ENCODE measurements at places on chromosomes 7 and 10.

GRCh38 chr10:80203835-80204676 is 1.3 kb downstream of the ANXA11 start:
- no peak for DNase-seq

DNA sequence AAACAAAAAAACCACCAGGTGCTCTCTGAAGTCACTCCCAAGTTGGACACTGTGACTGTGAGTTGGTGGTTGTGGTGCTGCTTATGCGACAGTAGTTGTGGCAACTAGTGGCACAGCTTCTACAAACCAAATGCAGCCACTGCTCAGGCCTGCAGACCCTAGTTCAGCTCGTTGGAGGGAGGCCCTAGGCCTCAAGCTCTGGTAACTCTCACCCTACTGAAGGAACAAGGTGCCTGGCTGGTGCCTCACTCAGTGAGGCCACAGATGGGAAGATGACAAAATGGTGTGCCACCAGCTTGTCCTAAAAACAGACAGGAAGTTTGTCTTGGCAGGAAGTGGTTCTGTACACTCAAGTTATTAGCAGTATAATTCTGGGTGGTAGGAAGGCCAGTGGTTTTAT is 45.3 kb upstream of the RAPGEF5 start:
- no peak for DNase-seq

GRCh38 chr7:5214641-5215040 is 24.6 kb downstream of the WIPI2 start:
- DNase-seq, result no peak

- no peak for DNase-seq
Measured at GRCh38 chr7:73463966-73464365, 30.4 kb downstream of the FZD9 start.

DNA sequence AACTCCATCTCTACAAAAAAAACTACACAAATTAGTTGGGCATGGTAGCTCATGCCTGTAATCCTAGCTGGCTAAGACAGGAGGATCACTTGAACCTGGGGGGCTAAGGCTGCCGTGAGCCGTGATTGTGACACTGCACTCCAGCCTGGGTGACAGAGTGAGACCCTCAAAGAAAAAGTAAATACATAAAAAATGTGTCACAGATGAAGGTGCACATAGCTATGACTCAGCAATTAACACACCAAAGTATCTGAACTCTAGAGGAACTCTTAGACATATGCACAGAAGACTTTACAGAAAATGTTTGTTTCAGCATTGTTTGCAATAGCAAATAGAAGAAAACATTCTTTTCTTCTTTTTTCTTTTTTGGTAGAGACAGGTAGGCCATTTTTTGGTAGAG is 8.3 kb downstream of the C10orf62 start:
- no peak for DNase-seq

- DNase-seq, result no peak
Measured at GRCh38 chr7:120055300-120055699, 217.7 kb upstream of the KCND2 start.

- DNase-seq, result no peak
Measured at GRCh38 chr10:74755273-74755672, 71.1 kb upstream of the KAT6B start.

DNA sequence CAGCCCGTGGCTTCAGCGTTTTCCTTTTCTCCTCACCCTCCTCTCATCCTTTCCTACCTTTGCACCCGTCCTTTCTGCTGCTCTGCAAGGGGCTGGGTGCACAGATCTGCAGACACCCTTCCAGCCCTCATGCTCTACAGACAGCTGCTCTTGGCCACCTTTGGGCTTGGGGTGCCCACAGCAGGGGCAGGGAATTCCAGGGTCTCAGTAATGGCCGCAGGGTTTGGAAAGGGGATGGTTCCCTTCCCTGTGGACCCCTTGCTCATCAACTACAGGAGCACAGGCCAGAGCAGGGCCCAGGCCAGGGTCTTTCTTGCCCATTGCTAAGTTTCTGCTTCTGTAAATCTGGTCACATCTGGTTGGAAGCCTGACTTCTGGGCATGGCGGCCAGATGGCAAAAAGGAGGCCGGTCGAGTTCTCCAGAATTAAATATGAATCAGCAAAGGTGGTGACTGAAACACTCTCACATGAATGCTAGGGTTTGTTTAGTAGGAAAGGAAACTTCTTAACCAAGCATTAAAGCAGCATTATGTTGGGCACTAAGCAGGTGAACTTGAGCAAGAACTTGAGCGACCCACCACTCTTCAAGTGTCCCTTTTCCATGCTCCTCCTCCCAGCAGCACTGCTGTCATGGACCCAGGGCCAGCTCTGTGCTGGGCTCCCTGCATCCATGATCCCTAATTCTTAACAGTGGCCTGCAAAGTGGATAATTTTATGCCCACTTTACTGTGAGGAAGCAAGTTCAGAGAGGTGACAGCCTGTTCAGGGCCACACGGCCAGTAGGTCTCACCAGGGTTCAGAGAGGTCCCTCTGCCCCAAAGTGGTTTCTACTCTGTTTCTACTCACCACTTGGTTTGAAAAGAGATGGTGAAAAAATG is 1.5 kb downstream of the ECHDC3 start:
- no peak for DNase-seq

- DNase-seq, result peak; percentile 55
Measured at GRCh38 chr7:120941064-120941463, 9.5 kb upstream of the ING3 start.

DNA sequence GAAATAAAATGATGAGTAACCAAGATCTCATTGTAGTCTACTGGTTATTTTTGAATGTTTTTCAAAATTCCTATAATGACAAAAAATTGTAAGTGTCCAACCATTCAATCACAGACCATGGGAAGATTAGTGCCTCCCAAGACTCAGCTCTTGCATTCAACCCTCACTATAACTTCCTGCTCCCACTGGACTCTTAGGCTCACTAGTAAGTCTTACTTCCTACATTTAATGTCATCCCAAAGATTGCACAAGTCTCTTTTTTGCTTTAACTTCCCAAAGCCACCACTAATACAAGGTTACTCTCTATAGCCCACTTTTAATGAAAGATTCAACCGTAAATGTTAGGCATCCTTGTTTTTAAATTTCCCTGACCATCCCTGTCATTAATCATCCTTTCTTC is 111.9 kb upstream of the NRBF2 start:
- DNase-seq, result no peak

DNA sequence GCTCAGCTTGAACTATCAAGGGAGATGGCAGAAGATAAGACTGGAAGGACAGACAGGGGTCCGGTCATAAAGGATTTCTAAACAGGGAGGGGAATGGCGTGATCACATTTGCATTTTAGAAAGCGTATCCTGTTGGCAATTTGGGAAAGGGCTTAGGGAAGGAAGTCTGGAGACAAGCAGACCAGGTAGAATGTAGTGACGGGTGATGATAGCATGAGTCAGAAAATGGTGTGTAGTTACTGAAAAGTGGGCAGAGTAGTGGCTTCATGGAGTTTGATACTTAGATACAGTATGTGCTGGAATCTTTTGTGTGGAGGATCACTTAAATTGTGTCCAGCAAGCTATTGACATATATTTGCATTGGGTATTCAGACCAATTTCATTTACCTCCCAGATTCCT is 61.2 kb downstream of the LRGUK start:
- DNase-seq, result no peak

DNA sequence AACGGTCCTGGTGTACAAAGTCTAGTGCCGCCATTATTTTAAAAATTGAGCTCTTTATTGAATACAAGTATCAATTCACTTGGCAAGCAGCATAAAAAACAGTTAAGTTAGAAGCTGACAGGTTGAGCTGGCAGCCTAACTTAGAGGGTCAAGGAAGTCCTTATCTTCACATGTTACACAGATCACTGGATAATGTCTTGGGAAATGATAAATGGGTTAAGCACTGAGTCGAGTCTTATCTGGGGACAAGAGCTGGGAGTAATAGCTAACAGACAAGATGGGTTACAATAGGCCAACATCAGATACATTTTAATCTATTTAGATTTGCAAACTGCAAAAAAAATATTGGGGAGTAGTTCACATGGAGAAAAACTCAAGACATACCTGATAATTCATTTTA is 34.2 kb downstream of the SLC18A2 start:
- DNase-seq, result no peak
